ENCODE measurements at places on chromosomes 4 and X.

GRCh38 chr4:77177199-77177598 is 20.2 kb downstream of the CCNG2 start:
- DNase-seq: no peak

DNA sequence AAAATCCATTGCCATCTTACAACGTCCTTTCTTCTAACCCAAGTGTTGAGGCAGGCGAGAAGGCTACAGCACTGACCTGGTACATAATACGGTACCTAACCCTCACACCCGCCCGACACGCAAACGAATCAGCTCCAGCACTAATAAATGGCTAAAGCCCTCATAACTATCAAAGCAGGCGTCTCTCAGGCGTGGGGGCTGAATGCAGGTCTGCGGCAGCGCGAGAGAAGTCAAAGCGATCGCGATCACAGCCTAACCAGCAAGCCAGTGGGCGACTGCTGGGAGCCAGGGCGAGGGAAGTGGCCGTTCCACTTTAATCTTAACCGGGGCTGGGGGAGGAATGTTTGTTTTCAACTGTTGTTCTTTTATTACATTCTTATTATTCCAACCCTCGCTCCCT is 1.5 kb downstream of the CDX4 start:
- DNase-seq: no peak

- DNase-seq: no peak
Observed at GRCh38 chr4:88803600-88804096, 106.0 kb upstream of the NAP1L5 start.

DNA sequence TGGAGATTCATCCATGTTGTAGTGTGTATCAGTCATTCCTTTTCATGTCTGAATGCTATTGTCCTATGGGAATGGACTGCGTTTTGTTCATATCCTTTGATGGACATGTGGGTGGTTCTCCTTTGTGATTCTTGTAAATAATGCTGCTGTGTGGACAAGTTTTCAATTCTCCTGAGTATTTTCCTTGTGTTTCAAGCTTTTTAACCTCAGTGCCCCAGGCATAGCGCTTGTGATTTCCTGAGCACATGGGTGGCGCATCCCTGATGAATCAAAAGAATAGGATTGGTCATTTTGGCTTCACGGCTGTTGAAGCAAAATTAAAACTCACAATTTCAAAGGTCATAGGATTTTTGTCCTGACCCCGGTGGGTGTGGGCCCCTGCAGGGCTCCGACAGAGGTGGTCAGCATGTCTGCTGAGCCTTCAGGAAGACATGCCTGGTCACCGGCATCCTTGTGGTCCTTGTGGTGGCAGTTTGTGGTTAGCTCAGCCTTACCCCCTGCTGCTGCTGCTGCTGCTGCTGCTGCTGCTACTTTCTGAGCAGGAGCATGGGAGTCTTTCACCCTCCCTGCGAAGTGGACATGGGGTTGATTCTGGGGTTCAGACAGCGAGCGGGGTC is 30.0 kb downstream of the SHROOM2 start:
- DNase-seq: no peak

DNA sequence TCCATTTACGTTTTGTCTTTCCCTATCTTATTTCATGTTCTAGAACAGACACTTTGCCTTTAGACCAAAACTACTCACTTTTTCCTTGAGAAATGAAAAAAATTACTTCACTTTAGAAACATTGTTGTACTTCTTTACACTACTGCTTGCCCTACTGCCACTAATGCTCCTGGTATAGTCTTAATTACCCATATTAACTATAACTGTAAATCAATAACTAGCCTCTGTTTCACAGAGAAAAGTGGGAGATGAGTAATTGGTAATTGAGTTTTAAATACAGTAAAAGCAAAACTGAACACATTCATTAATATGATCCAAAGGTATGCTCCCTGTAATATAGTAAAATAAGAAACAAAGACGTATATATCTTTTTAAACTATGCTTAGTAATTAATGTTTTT is 111.1 kb upstream of the JADE1 start:
- no peak for DNase-seq

DNA sequence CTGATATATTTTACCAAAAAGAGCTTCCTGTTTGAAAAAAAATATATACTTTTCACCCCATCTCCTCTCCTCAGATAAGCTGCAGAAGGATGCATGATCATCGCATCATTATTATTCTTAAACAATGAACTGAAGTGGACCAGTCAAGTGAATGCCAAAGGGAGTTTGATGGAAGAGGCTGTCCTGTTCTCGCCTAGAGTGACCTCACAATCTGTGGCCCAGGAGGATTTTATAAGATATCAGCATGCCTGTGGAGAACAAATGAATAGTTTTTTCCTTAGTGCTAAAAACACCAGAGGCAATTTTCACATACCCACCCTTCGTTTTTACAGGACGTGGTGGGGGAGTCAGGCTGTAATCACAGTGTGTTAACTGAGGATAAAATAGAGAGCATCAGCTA is 112.7 kb downstream of the USP46 start:
- no peak for DNase-seq

DNA sequence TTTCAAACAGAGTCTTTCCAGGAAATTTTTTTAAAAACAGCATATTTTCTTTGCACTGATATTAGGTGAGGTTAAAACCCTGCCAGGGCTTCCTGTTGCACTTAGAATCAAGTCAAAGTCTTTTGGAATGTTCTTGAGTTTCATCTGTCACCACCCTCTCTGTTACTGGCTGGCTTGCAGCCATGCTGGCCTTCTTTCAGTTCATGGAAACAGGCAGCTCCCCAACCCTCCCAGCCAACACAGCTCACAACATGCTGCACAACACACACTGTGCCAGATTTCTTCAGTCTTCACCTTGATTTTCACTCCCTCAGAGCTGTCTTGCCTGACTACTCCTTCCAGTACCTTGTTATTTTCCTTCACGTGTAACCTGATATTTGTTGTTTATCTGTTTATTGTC is 129.5 kb downstream of the KCNIP4 start:
- DNase-seq: no peak

GRCh38 chrX:129316461-129316860 is 206.8 kb downstream of the SMARCA1 start:
- peak; percentile 90 for DNase-seq

DNA sequence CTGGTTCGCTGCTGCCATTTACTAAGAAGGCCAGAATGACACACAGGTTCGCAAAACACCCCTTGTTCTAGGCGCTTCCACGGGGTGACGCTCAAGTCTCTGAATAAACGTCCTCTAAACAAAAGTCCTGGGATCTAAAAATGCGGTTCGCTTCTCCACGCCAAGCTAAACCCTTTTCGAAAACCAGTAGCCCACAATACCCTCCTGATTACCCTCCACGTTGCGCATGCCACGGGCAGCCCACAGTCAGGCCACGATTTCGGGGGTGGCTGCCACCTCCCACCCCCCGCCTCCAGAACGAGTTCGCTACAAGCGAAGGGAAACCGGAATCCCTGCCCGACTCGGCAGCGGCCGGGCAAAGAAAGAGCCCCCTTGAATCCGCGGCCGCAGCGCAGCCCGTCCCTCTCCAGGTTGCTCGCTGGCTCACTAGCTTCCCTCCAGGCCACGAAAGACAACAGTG is 423 bp downstream of the RPL39 start:
- peak; percentile 27 for DNase-seq

- DNase-seq: no peak
Observed at GRCh38 chr4:48227662-48228061, 42.0 kb downstream of the TEC start.

- DNase-seq: peak; percentile 10
Observed at GRCh38 chrX:16882169-16882568, 12.0 kb upstream of the RBBP7 start.
